ENCODE measurements at places on chromosomes 12 and 14.

- DNase-seq = no peak
Measured at GRCh38 chr12:130981911-130982310, 28.2 kb downstream of the ADGRD1 start.

- no peak for DNase-seq
Measured at GRCh38 chr14:104898870-104899510, 25.7 kb upstream of the PLD4 start.

DNA sequence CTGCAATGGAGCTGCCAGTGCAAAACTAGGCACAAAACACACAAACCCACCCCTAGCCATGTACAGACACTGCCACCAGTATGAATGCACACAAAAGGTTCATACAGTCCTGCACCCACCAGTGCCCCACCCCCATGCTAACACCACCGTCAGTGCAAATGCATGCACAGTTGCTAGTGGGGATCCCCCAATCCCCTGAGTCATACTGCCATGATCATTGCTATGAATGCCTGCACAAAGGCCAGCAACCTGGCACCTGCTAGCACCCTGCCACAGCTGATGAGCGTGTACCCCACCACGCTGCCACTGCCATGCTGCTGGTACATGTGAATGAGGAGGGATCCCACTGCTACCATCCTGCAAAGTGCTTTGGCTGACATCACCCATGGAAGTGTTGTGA lies 23.9 kb downstream of the PZP start:
- DNase-seq = no peak

- DNase-seq = no peak
Measured at GRCh38 chr14:61430066-61430757, 108.8 kb downstream of the PRKCH start.

DNA sequence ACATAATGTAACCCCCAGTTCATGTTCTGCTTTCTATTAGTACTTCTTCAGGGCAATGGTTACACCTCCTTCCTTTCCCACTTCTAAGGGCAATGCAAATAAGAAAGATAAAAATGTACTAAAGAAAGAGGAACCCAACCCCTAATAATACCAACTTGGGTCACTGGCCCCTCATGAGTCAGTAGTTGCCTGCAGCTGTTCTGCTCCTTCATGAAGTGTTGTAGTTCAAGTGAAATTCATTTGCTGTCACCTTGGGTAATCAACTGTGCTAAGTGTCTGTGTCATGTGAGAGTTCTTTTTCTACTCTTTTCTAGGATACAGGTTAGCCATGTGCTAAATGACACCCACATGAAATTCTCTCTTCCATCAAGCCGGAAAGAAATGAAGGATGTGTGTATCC lies 91.8 kb downstream of the PLXNC1 start:
- no peak for DNase-seq

GRCh38 chr14:77883847-77884238 lies 83.9 kb downstream of the ADCK1 start:
- no peak for DNase-seq

- no peak for DNase-seq
Measured at GRCh38 chr12:123223241-123223668, 9.7 kb downstream of the MPHOSPH9 start.

GRCh38 chr14:22887990-22888378 lies 5.0 kb downstream of the REM2 start:
- no peak for DNase-seq

- DNase-seq = no peak
Measured at GRCh38 chr12:129902371-129903091, 1.3 kb downstream of the TMEM132D start.

- no peak for DNase-seq
Measured at GRCh38 chr12:45540661-45541341, 188.7 kb upstream of the ARID2 start.

DNA sequence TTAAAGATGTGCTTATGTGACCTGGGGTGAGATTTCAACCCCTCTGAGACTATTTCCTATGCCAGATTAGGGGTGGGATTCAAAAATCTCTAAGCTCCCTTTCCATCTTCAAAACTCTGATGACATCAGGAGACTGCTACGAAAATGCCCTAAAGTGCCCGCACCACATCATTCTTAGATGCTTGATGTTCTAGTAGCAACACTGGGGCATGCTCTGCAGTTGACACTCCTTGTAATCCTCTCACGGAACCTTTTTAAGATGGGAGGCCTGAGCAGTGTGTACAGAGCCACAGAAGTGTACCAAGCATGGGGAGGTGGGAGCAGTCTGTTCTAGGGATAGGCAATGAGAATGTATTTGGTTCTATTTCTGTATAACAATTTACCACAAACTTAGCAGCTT lies 12.2 kb downstream of the FOS start:
- no peak for DNase-seq

DNA sequence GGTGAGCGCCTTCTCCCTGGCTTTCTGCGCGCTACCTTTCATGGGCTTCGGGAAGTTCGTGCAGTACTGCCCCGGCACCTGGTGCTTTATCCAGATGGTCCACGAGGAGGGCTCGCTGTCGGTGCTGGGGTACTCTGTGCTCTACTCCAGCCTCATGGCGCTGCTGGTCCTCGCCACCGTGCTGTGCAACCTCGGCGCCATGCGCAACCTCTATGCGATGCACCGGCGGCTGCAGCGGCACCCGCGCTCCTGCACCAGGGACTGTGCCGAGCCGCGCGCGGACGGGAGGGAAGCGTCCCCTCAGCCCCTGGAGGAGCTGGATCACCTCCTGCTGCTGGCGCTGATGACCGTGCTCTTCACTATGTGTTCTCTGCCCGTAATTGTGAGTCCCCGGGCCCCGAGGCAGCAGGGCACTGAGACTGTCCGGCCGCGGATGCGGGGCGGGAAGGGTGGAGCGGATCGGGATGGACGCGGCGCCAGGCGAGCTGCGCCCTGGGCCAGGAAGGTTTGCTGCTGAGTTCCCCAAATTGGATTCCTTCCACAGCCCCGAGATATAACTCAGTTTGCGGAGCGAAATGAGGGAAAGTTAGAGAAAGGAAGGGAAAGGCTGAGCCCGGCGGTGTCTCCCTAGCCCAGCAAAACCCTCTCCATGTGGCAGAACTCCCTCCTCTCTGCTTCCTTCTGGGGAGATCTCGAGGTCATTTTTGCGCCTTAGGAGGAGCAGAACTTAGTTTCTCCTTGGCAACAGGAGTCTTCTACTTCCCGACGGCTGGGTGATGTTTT lies 972 bp downstream of the PTGDR start:
- no peak for DNase-seq

GRCh38 chr12:119008691-119009221 lies 27.4 kb downstream of the SRRM4 start:
- no peak for DNase-seq

GRCh38 chr14:23933742-23934128 lies 19.8 kb upstream of the DHRS4 start:
- DNase-seq = no peak

GRCh38 chr14:51978681-51979085 lies 10.7 kb upstream of the RTRAF start:
- DNase-seq = no peak

- no peak for DNase-seq
Measured at GRCh38 chr14:101704140-101704539, 57.4 kb upstream of the PPP2R5C start.

DNA sequence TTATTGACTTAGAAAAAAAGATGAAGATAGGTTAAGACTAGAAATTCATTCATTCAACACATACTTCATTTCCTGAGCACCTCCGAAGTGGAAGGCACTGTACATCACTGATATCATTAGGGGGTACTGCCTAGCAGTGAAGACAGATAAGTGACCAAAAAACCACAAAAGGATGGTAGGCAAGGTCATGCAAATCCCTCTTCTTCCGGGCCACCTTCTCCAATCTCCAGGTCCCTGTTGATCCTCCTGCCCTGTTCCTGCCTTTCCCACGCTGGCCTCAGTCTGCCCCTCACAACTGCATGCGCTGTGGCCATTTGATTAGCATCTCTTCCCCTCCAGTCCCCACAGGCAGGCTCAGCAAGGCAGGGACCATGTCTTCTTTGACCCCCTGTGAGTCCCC lies 60.8 kb downstream of the SETD3 start:
- DNase-seq = no peak

DNA sequence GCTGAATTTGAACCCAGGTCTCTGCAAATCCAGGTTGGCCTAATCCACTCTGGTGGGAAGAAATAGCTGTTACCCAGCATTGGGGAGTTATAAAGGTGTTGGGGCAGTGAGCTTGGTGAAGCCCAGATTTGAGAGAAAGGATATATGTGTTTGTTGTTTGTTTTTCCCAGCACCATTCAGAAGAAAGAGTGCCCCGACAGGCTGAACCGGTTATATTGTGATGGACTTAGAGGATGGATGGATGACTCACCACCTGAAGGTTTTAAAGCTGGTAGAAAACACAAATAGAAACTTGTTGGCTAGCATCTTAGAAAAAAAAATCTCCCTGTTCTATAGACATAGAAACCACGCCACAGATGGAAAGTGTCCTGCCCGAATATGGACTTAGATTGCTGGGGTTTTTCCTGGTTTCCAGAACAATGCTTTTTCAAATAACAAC lies 404.6 kb downstream of the MED13L start:
- DNase-seq = no peak

GRCh38 chr12:30953951-30954751 lies 27.6 kb downstream of the TSPAN11 start:
- no peak for DNase-seq

DNA sequence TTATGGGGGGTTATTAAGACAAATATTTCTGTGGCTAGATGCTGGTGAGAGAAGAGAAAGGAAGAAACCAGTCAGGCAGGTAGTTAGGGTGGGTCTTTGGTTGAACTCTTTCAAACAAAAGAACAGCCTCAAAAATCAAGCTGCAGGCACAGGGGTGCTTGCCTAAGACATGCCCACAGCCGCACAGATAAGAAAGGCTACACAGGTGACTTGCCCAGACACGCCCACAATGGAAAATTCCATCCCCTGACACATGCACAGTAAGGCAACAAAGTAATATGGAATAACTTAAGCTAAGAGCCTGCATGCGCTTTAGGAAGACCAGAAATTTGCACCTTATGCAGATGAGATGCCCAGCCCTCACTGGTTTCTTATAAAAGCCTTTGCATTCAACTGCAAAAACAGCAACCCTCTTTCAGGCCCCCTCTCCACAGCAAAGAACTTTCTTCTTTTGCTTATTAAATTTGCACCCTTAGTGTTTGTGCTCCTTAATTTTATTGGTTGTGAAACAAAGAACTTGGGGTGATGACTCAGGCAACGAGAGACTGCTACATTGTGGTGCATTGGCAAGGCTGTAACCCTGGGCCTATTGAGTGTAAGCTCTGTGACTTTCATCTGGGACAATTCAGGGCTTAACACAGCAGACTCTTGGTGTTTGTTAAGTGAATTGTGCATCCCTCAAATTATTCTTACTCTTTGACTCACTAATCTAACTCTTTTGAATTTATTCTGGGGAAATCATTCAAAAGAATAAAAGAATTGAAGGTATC lies 149.4 kb downstream of the RPAP3 start:
- DNase-seq = no peak
